ENCODE measurements at places on chromosomes 2 and 18. TPM values are rescaled to one million over a fixed set of nuclear protein-coding genes. Genes with fewer than 3 reads are reported as not detected.

DNA sequence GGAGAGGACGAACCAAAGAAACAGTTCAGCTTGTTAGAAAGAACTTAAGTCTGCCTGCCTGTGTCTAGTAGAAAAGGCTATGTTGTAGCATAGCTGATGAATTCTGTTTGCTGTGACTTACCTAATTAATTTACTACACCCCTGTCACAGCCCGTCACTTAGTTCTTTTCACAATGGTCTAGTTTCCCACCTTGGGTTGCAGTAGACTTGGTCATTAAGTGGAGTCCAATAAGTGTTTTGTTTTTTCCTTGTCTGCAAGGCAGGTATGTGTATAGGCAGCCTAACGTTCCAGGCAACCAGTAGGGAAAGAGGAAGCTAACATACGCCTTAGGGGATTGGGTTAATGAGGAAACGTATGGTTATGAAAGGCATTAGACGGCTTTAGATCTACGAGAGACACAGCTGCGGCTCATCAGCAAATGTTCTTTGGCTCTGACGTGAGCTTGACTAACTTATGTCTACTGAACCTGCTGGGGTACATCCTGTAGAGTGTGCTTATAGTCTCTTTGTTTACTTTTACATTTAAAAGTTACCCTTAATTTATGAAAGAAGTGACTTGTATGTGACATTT, 180.1 kb downstream of the PRPF40A start:
- H3K36me3 ChIP-seq, result no peaks in the 10 kb centered on the region
- DNase-seq, result no peak
- H3K4me1 ChIP-seq, result peaks cover under 1% of the 10 kb centered on the region

GRCh38 chr2:236939721-236940231, 145.9 kb upstream of the COPS8 start:
- DNase-seq, result no peak
- peaks cover 7% of the 10 kb centered on the region for H3K27me3 ChIP-seq
- no peaks in the 10 kb centered on the region for H3K4me1 ChIP-seq
- H3K36me3 ChIP-seq, result no peaks in the 10 kb centered on the region
- H3K4me3 ChIP-seq, result no peak overlapping the region

- H3K27me3 ChIP-seq, result peaks cover 57% of the 10 kb centered on the region
- H3K27ac ChIP-seq, result no peak overlapping the region
- no peaks in the 10 kb centered on the region for H3K36me3 ChIP-seq
Measured at GRCh38 chr2:66583881-66584280, 149.0 kb downstream of the MEIS1 start.

- no peaks in the 10 kb centered on the region for H3K4me1 ChIP-seq
- DNase-seq, result peak; percentile 50
- no peaks in the 10 kb centered on the region for H3K27me3 ChIP-seq
- H3K4me3 ChIP-seq, result no peak overlapping the region
- no peaks in the 10 kb centered on the region for H3K36me3 ChIP-seq
Measured at GRCh38 chr2:185475914-185476313, 262.7 kb upstream of the FSIP2 start.

Gene FZD7
- total RNA-seq, result 64.8 TPM

Gene FAM168B
- total RNA-seq, result 100 TPM

- H3K4me1 ChIP-seq, result no peaks in the 10 kb centered on the region
- H3K27me3 ChIP-seq, result no peaks in the 10 kb centered on the region
- no peaks in the 10 kb centered on the region for H3K36me3 ChIP-seq
- no peak for DNase-seq
Measured at GRCh38 chr2:221050020-221050795, 521.9 kb downstream of the EPHA4 start.
